ENCODE measurements at places on chromosomes 12 and 14. TPM values are rescaled to one million over a fixed set of nuclear protein-coding genes. Genes with fewer than 3 reads are reported as not detected.

- no peak for DNase-seq
Measured at GRCh38 chr12:104526751-104527150, 70.0 kb downstream of the CHST11 start.

DNA sequence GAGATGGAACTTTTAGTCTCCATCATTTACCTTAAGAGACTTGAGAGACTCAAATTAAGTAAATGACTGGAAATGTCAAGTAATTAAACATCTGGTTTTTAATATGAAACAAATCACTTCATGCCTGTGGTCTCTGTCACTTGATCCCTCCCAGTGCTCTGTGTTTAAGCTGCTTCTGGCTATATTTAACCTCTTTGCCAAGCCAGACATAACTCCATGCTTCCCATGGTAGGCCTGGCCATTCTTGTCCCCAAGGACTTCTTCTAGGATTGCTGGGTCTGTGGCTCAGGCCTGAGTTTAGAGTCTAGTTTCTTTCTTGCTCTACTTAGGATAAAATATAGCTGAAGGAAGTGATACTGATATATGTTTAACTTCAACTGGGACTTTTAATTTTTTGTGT, 1013.6 kb downstream of the FLRT2 start:
- DNase-seq = no peak

- DNase-seq = no peak
Measured at GRCh38 chr14:91899806-91900205, 32.5 kb upstream of the TC2N start.

DNA sequence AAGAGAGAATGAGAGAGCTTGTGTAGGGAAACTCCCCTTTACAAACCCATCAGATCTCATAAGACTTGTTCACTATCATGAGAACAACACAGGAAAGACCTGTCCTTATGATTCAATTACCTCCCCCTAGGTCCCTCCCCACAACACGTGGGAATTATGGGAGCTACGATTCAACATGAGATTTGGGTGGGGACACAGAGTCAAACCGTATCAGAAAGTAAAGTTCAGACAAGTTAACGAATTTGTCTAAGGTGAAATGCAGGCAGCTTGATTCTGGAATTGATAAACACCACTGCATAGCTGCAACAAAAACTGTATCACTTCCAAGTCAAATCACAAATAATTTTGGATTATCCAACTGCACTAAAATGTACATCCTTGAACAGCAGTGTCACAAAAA, 47.4 kb downstream of the FOXN3 start:
- DNase-seq = no peak

DNA sequence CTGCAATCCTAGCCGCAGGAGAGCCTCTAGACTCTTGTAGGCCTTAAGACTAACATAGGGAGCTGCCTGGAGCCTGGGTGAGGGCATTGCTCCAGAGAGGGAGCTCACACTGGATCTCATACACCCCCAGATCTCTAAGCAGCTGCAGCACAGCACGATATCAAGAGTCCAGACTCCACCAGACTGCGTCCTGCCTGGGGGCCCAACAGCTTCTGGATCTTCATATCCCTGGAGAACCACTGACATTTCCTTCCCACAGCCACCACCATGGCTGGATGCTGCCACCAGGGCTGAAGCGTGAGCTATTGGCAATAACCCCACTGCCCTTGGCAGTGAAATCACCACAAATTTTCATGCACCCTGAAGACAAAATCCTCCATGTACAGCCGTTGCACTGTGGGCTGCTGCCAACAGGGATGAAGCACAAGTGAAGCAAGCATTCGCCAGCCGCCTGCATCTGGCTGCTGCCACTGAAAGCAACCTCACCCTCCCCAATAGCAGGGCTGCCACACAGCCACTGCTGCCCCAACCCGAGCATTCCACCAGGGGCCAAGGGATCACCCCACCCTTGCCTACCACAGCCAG, 28.2 kb downstream of the CACNA2D4 start:
- no peak for DNase-seq

DNA sequence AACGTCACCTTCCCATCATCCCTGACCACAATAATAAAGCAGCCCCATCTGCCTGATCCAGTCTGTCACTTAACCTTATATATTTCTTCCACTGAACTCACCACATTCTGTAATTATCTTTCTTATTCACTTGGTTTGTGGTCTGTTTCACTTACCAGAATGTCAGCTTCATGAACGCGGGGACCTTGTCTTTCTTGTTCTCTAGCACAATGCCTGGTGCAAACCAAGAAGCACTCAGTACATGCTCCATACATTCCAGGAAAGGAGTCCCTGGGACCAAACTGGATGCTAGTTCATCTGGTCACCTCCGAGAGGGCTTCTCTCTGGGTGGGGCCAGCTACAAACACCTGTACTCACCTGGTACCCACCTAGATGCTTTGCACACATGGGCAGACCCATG, 17.4 kb upstream of the ANKRD33 start:
- DNase-seq = no peak

DNA sequence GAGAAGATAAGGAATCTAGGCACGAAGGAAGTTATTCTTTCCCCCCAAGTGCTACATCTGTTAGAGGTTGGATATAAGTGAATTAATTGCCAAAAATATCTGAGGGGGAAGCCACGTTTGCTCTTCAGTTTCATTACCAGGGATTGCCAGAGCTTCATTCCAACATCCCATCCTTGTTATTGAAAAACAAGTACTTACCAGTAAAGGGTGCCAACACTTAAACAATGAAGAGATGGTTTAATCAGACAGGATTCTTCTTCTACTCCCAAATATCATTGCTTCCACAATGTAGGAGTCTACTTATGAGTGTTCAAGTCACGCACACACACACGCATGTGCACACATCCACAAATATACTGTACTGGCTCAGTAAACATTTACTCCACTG, 312.4 kb downstream of the RPAP3 start:
- DNase-seq = no peak

DNA sequence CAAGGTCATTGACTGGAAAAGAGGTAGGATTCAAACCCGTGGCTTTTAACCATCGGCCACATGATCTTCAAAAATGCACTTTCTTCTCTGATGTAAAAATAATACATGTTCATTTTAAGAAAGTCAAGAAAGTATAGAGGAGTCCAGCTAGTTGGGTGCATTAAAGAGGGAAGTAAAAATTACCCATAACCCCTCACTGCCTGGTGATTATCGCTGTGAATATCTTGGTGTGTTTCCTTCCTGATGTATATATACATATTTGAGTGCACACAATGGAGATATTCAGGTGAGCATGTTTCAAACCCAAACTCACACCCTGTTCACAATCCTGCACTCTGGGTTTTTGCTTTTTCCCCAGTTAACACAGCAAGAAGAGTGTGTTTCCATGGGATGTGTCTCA, 47.5 kb upstream of the OAS1 start:
- DNase-seq = no peak

GRCh38 chr14:55298500-55298822, 27.2 kb downstream of the FBXO34 start:
- DNase-seq = no peak

- peak; percentile 17 for DNase-seq
Measured at GRCh38 chr12:64826234-64826633, 1.8 kb downstream of the TBC1D30 start.

DNA sequence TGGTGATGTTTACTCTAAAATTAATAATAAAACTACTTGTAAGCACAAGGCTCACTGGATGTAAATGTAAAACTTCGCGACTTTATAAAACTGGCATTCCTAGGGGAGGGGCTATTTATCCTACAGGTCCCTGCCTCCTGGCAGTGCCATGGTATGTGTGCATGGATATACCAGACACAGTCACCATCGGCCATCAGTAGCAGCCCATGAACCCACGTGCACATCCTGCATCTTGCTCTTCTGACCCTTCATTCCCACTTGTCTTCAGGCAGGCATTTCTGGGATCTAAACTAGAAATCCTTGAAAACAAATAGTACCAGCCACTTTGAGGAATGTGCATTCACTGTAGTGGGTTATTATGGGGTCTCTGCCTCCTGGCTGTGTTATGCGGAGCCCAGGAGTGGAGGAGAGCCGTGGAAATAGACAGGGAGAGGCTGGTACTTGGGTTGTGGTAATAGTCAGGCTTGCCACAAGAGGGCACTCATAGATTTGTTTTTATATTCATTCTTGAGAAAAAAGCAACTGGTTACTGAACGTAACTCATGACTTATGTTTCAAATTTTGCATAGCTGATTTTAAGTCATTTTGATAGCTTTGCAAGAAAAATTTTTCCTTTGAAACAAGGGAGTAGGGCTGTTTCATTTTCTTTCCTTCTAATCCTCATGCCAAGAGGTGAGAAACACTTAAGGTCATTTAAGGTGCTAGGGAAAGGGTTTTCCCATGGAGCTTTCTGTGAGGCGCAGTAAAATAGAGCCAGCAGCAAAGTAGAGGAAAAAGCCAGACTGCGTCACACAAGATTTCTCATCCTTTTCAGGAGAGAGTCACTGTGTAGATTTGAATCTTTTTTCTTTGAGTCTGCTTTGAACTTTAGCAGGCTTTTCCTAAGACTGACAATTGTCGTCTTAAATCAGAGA, 17.4 kb upstream of the GALNT16 start:
- peak; percentile 58 for DNase-seq

DNA sequence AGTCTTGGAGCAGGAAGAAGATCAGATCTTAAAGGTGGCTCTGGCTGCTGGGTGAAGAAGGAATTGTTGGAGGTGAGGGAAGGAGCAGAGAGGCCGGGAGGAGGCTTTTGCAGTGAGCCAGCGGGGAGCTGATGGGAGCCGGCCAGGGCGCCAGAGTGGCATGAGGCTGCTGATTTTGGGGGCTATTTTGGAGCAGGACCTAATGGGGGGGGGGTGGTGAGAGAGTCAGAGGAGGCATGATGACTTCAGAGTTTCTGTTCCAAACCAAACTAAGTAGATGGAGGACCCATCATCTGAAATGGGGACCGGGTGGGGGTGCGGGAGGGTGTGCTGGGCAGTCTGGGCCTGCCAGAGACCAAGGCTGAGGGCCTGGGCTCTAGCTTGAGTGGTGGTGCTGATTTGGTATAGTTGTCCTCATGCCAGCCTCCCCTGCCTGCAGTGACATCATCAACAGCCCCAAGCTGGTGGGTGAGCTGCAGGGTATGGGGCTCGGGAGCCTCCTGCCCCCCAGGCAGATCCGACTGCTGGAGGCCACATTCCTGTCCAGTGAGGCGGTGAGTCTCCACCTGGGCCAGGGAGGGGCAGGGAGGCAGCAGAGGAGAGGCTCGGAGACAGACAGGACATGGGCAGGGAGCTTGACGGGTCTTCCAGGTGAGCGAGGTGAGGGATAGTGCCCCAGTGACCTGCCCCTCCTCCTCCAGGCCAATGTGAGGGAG, 6.2 kb downstream of the TNFAIP2 start:
- DNase-seq = no peak

The INSM2 gene
- polyA plus RNA-seq = not detected

The LYZ gene
- 7.7 TPM for polyA plus RNA-seq

The CLEC1B gene
- polyA plus RNA-seq = not detected
